ENCODE measurements at places on chromosomes 7 and 10. TPM values are rescaled to one million over a fixed set of nuclear protein-coding genes. Genes with fewer than 3 reads are reported as not detected.

Gene NPC1L1
- total RNA-seq: not detected

Gene SP4
- 13.6 TPM for total RNA-seq

Gene ASB10
- not detected for total RNA-seq

Gene PIP
- not detected for total RNA-seq

Gene ZP3
- total RNA-seq: 3.7 TPM

Gene IGFBP3
- total RNA-seq: 101 TPM

Gene POLL
- total RNA-seq: 9.8 TPM

Gene TAS2R41
- not detected for total RNA-seq

Gene VGF
- total RNA-seq: not detected

Gene PITX3
- total RNA-seq: not detected
